Adrenal gland (tissue), 19 donors: ENCODE measurements at places on chromosomes 16 and 17. TPM values are rescaled to one million over a fixed set of nuclear protein-coding genes. Genes with fewer than 3 reads are reported as not detected.
A peak's percentile ranks its signal among the peaks of the same experiment; 100 is the strongest.

- DNase-seq: no peak
- H3K4me1 ChIP-seq: peaks cover 15% of the 10 kb centered on the region
- H3K27me3 ChIP-seq: no peaks in the 10 kb centered on the region
- H3K36me3 ChIP-seq: peaks cover 9% of the 10 kb centered on the region
Observed at GRCh38 chr17:78904371-78904770, 1.4 kb upstream of the CEP295NL start.

CACNG5 gene
- total RNA-seq: not detected

DNA sequence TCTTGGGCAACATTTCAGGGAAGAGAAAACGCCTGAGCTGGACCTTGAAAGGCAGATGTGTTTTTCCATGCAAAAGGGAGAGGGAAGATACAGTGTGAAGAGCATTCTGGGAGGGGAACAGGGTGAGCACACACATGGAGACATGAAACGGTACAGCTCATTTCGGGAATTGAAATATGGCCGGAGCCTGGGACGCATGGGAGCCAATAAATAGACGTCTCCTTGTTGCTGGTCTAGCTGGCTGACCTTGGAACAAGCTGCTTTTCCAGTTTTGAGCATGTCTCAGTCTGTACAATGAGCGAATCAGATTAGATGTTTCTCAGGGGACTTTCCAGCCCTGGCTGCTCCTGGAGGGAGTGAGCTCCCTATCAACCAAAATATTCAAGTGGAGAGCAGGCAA lies 63.6 kb downstream of the ASIC2 start:
- H3K27ac ChIP-seq: no peak overlapping the region
- peaks cover 9% of the 10 kb centered on the region for H3K4me1 ChIP-seq
- H3K4me3 ChIP-seq: no peak overlapping the region
- no peaks in the 10 kb centered on the region for H3K27me3 ChIP-seq
- H3K36me3 ChIP-seq: no peaks in the 10 kb centered on the region

- H3K4me1 ChIP-seq: no peaks in the 10 kb centered on the region
- no peak for DNase-seq
- no peak overlapping the region for H3K27ac ChIP-seq
Observed at GRCh38 chr17:67902511-67903231, 77.4 kb downstream of the BPTF start.

GRCh38 chr16:14409563-14409962 lies 220.5 kb downstream of the PARN start:
- H3K4me1 ChIP-seq: no peaks in the 10 kb centered on the region
- H3K27me3 ChIP-seq: no peaks in the 10 kb centered on the region
- DNase-seq: peak; percentile 69
- H3K36me3 ChIP-seq: no peaks in the 10 kb centered on the region

- DNase-seq: no peak
- no peaks in the 10 kb centered on the region for H3K36me3 ChIP-seq
Observed at GRCh38 chr17:6491071-6491700, 46.9 kb downstream of the PIMREG start.

HAGH gene
- total RNA-seq: 182 TPM

GRCh38 chr17:47812146-47812920 lies 9.3 kb downstream of the OSBPL7 start:
- H3K27ac ChIP-seq: no peak overlapping the region
- peak; percentile 8 for DNase-seq
- H3K27me3 ChIP-seq: no peaks in the 10 kb centered on the region
- H3K36me3 ChIP-seq: peaks cover 54% of the 10 kb centered on the region

DNA sequence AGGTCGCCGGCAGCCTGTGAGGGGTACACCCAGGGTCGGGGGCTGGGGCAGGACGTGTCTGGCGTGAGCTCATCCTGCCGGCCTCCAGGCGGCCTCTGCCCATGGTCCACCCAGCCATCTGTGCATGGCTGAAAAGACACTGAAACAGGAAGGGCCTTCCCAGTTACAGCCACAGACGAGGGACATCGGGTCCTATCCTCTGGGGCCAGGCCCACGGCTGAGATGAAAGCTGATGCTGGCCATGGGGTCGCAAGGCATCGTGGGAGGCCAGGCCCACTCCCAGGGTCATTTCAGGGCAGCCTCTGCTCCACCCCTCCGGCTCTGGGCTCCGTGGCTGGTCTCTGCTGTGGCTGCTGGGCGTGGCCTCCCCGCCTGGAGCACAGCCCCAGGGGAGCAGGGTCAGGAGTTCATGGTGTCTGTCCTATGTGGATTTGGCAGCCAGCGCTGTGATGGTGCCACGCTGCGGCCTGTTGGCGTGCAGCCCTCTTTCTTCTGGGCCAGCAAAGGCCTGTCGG lies 16.6 kb upstream of the ATP6V0C start:
- no peak for DNase-seq
- no peaks in the 10 kb centered on the region for H3K4me1 ChIP-seq
- H3K4me3 ChIP-seq: no peak overlapping the region
- no peaks in the 10 kb centered on the region for H3K27me3 ChIP-seq

GRCh38 chr17:57397402-57397801 lies 141.1 kb downstream of the MSI2 start:
- no peaks in the 10 kb centered on the region for H3K4me1 ChIP-seq
- no peak overlapping the region for H3K4me3 ChIP-seq
- no peaks in the 10 kb centered on the region for H3K36me3 ChIP-seq
- no peak overlapping the region for H3K27ac ChIP-seq

GRCh38 chr16:23523876-23524385 lies 13.6 kb upstream of the GGA2 start:
- H3K4me1 ChIP-seq: no peaks in the 10 kb centered on the region
- no peak overlapping the region for H3K4me3 ChIP-seq
- DNase-seq: no peak
- H3K36me3 ChIP-seq: no peaks in the 10 kb centered on the region
